Umbilical cord (tissue), 2 donors: ENCODE measurements at places on chromosomes 16 and 17. TPM values are rescaled to one million over a fixed set of nuclear protein-coding genes. Genes with fewer than 3 reads are reported as not detected.
A peak's percentile ranks its signal among the peaks of the same experiment; 100 is the strongest.

GRCh38 chr16:17160920-17161431 lies 309.8 kb downstream of the XYLT1 start:
- DNase-seq = no peak

DNA sequence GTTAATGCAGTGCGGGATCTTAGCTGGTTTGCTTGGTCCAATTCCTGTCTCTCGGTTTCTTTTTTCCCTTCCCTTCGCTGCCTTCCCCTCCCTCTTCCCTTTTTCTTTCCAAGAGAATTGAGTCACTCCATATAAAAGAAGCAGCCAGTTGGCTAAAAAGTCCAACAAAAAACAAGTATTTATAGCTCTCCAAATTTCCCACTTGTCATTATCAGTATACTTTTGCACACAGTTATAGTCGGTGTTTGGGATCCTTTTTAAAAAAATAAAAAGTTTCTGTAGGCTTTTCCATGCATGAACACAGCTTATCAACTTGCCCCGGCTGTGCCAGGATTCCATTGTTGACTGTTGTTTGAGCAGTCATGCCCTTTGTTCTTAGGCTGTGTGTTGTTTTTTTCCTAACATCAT lies 24.9 kb downstream of the HMOX2 start:
- DNase-seq = peak; percentile 33

DNA sequence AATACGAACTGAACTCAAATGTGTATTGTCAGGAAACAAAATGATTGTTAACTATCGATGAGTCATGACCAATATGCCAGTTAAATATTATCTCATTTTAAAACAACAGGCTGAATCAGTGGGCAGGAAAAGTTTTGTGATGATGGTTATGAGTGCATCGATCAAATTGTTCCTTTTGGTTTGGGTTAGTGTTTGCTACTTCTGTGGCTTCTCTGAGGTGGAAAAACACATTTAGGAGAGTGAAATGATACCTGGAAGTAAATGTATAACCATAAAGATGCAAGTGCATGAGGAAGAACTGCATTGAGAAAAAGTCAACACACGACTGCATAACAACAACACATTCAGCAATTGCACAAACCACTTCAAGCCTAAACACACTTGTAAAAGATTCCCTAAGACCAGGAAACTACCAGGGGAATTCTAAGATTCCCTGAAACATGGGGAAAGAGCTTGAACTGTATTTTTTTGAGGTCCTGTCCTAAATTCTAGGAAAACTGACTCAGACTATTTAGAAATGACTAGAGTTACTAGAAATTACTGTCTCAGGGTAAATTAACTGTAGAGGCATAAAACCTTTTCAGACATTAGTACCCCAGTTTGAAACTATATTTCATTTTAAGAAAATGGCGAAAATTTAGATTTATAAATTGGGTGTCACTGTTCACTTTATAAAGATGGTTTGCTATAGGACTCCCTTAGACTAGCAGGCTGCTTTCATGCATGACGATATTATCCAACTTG lies 44.8 kb downstream of the CDYL2 start:
- no peak for DNase-seq

DNA sequence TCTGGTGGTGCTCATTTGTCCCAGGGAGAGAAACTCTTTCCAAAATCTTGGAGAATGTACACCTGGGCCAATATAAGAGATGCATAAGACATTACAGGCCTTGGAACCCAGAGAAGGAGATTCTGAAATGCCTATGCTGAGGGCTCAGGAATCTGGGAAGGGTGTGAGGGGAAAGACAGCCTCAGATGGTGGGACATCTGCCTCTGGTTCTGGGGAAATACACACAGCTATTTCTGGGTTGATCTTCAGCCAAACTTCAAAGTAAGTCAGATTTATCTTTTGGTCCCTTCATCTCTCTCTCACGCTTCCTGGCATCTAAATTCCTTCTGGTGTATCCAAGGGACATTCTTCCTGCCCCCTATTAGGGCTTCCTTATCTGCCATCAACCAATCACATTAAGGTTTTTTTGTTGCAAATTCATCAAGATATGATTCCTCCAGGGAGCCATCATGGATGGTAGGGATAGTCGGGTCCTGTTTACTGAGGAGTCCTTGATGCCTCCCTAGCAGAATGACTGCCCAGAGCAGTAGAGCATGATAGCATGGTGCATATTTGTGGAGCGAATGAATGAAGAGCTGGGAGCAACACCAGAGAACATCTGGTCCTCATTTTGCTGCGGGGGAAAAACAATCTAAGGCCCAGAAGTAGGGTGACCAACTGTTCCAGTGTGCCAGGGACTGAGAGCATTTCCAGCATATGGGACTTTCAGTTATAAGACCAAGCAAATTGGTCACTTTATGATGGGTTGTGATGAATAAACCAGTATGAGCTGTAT lies 35.7 kb upstream of the DYNLL2 start:
- DNase-seq = no peak

Gene ARHGAP44
- 2.9 TPM for total RNA-seq

- no peak for DNase-seq
These were observed at the start of gene SNX20 for GRCh38 chr16:50681021-50681885. Gene SNX20, minus strand, starts transcription at chr16:50681312. Its CDS starts 3,786 bp downstream, at chr16:50677526.

DNA sequence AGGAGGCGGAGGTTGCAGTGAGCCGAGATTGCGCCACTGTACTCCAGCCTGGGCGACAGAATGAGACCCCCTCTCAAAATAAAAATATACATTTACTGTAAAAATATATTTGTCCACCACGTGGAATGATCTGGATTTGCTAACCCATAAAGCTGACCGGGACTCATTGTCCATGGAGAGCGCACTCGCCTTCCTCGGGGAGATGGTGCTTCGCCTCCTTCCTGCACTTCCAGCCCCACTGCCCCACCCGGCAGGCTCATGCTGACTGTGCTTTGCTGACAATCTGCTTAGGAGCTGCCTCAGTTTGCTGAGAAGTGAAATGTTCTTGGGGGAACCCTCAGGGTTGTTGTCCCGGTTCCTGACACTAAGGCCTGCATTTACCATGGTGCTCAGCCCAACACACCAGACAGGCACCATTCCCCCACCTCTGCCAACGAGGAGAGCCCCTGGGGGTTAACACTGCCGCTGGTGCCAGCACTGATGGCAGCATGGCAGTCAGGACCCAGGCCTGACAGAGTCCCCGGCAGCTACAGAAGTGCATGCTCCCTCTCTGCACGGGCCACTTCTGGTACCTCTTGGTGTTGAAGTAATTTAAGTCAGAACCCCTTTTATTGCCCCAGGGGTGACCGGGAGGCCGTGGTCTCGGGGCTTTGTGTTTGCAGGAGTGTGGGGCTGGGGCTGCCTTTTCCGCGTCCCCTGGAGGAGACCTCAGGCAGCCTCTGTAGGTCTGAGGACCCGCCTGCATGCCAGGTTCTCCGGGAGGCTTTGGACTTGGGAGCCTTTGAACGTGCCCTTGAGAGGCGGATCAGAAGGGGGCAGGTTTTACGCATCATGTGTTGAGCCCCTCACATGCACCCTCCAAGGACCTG lies 2.5 kb downstream of the NUBP2 start:
- DNase-seq = no peak

Gene SSH2
- 10.6 TPM for total RNA-seq

Gene PIK3R6
- total RNA-seq = 0.48 TPM

Gene EXOC3L1
- 0.24 TPM for total RNA-seq

Gene SGCA
- total RNA-seq = 31.3 TPM
